ENCODE measurements at places on chromosomes 2 and 18. TPM values are rescaled to one million over a fixed set of nuclear protein-coding genes. Genes with fewer than 3 reads are reported as not detected.

The PKDCC gene
- polyA plus RNA-seq: 451 TPM

DNA sequence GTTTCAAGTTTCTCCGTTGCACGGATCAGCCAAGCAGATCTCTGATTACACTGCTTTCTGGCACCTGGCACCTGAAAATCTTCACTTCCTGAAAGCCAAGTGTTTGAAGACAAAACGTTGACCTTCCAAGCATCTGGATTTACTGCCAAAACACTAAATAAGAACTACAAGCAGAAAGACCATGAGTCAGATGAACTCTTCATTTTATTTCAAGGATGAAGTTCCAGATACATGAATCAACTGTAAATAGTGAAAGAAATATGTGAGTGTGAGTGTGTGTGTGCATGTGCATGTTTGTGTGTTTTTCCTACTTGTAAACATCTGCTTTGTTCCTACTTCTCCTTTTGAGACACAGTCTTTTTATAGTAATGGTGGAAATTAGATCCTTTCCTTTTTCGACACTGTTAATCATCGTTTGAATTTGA is 60.0 kb upstream of the DTNA start:
- DNase-seq: peak; percentile 2

- no peak for DNase-seq
Observed at GRCh38 chr2:137115795-137116089, 350.4 kb downstream of the THSD7B start.

DNA sequence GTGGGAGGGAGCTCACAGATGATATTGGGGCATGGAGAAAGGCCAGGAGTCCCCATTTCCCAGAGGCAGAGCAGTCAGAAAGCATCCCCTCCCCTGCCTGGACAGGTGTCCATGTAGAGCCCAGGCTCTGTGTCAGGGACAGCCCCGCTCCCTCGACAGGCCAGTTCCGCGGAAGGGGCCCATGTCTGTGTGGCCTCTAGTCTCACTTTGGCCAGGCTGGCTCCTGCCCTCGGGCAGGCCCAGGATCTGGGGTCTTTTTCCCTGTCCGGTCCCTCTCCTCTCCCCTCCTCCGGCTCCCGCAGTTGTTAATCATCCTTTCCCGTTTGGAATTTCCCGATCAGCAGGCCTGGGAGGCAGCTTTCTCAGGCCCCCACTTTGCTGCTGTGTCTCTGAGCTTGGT is 20.4 kb upstream of the PDIA6 start:
- DNase-seq: no peak

GRCh38 chr2:120231974-120232635 is 8.9 kb upstream of the TMEM185B start:
- DNase-seq: no peak
